ENCODE measurements at places on chromosomes 5 and 9.
A peak's percentile ranks its signal among the peaks of the same experiment; 100 is the strongest.

DNA sequence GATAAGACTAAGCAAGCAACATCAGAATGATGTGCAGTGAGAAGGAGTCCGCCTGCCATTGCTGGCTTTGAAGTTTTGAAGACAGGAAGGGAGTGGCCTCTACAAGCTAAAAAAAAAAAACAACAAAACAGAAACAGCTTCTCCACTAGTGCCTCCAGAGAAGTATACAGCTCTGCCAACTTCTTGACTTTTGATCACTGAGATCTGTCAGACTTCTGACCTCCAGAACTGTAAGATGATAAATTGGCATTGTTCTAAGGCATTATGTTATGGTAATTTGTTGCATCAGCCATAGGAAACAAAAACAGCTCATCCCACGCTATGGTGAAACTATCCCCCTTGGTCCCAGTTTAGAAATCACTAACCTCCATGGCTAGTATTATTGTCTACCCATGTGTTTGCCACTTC lies 131.0 kb upstream of the VCAN start:
- H3K4me3 ChIP-seq, result no peak overlapping the region
- no peaks in the 10 kb centered on the region for H3K27me3 ChIP-seq
- H3K4me1 ChIP-seq, result no peaks in the 10 kb centered on the region
- no peak overlapping the region for H3K27ac ChIP-seq
- H3K36me3 ChIP-seq, result no peaks in the 10 kb centered on the region

DNA sequence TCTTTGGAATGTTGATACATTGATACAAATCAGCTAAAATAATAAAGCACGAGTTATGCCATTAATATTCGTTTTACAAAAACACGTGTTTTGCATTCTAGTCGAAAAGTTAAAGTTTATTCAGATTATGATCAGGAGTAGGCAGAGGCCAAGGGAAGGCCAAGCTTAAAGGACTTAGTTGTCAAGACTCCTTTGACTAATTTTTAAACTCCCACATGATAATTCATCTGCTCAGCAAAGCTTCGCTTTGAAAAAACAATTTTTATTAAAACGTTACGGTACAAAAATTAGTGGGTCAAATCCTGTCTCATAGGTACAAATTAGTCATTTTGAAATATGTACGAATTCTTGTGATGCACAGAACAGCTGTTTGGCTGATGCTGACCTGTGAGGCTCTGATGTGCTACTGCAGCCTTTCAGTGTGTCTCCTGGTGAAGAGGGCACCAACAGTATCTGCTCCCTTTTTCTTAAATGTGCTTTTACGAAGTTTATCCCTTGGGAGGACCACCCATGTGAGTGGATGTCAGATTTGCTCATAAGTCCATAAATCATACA lies 23.0 kb upstream of the NR3C1 start:
- H3K4me1 ChIP-seq, result no peaks in the 10 kb centered on the region
- H3K4me3 ChIP-seq, result no peak overlapping the region
- no peaks in the 10 kb centered on the region for H3K27me3 ChIP-seq
- H3K36me3 ChIP-seq, result no peaks in the 10 kb centered on the region
- DNase-seq, result no peak

DNA sequence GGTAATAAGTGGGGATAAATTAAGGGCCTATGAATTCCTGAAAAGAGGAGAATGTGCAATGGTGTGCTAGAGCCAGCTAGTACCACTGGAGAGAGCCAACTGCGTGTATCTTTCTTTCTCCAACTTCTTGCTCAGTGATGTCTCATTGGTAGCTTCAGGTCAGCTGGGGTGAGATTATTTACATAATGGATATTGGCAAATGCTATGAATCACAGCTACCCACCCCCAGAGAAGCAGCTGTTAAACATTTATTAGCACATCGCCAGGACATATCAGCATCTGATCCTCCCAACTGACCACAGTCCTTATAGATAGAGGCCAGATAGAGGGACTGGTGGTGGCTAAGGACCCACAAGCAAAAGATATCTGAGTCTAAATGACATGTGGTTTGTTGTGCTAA lies 421.3 kb downstream of the ACTL7B start:
- no peak overlapping the region for H3K27ac ChIP-seq
- no peak for DNase-seq
- H3K4me3 ChIP-seq, result no peak overlapping the region
- H3K4me1 ChIP-seq, result peaks cover 3% of the 10 kb centered on the region
- H3K36me3 ChIP-seq, result no peaks in the 10 kb centered on the region
- no peaks in the 10 kb centered on the region for H3K27me3 ChIP-seq

DNA sequence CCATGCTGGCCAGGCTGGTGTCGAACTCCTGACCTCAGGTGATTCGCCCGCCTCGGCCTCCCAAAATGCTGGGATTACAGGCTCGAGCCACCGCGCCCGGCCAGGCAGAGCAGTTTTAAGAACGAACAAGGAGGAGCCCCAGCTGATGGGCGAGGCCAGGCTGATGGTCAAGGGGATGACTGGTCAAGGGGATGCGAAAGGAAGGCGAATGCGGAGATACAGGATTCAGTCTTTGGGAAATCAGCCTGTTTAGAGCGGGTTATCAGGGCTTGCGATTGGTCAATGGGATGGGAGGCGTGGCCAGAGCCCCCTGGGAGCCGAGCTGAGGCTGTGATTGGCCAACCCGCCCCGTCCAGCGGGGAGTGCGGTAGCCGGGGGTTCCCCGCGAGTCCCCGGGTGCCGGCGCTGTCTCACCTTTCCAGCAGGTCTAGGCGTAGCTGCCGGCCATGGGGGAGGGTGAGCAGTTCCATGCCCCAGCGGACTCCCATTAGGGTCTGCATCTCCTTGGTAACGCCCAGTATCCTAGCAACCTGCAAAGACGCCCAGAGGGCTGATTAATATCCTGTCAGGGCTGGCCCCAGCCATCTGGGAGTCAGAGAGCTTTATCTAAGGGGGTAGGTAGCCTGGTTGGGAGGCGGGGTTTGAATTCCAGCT lies 7.5 kb upstream of the TOR2A start:
- DNase-seq, result peak; percentile 68
- H3K36me3 ChIP-seq, result no peaks in the 10 kb centered on the region
- H3K27ac ChIP-seq, result no peak overlapping the region
- peaks cover 24% of the 10 kb centered on the region for H3K4me1 ChIP-seq

DNA sequence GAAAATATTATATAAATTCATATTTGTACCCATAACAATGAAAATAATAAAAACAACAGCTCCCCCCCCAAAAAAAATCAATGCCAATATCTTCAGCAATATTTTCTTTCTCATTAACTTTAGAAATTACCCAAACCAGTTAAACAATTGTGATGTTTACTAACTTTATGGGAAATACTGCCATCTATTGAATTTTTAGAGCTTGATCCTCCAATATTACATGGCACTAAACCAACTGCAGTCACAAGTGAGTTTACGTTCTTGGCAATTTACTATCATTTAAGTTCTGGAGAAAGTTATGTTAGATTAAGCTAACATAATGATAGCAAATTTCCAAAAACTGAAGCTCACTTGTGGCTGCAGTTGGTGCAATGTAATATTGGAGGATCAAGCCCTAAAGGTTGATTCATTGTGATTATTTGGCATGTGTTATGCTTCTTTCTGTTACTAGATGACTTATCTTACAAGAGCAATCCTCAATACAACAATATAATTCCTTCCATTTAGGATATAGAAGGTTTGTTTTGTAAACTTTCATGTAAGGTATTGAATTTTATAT lies 379.5 kb downstream of the CDH18 start:
- H3K27me3 ChIP-seq, result no peaks in the 10 kb centered on the region
- H3K4me3 ChIP-seq, result no peak overlapping the region
- H3K27ac ChIP-seq, result no peak overlapping the region
- H3K4me1 ChIP-seq, result no peaks in the 10 kb centered on the region
- DNase-seq, result no peak

GRCh38 chr5:10301266-10301665 lies 6.4 kb downstream of the CMBL start:
- DNase-seq, result peak; percentile 93
- H3K36me3 ChIP-seq, result 0 out of 2 replicates have a peak, but pooled peaks cover 10% of the 10 kb centered on the region
- no peak overlapping the region for H3K4me3 ChIP-seq
- H3K27me3 ChIP-seq, result no peaks in the 10 kb centered on the region
- peak overlapping the region; percentile 13 for H3K27ac ChIP-seq

- H3K4me1 ChIP-seq, result no peaks in the 10 kb centered on the region
- no peak overlapping the region for H3K27ac ChIP-seq
- DNase-seq, result no peak
- no peak overlapping the region for H3K4me3 ChIP-seq
Observed at GRCh38 chr5:52770287-52770939, 17.3 kb upstream of the ITGA1 start.

- H3K4me1 ChIP-seq, result no peaks in the 10 kb centered on the region
- peaks cover 69% of the 10 kb centered on the region for H3K27me3 ChIP-seq
- no peak overlapping the region for H3K4me3 ChIP-seq
Observed at GRCh38 chr9:124041817-124042116, 30.2 kb downstream of the LHX2 start.

DNA sequence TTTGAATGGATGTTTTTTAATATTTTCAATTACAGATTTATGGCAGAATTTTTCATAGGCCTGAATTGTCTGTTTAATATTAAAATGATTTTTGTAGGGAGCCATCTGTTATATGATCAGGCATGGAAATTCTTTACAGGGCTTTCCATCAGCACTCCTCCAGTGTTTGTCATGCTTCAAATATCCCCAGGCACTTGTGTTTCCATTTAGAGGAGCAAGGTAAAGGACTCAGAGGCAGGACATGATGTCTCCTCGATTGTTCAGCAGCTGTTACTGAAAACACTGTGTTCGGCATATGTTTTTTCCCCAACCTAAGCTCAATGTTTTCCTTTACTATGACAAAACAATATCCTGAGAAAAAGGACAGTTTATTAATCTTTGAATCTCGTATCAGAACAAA lies 172.3 kb upstream of the RFX3 start:
- no peaks in the 10 kb centered on the region for H3K27me3 ChIP-seq
- no peak overlapping the region for H3K27ac ChIP-seq
- no peaks in the 10 kb centered on the region for H3K4me1 ChIP-seq
- no peaks in the 10 kb centered on the region for H3K36me3 ChIP-seq
- no peak overlapping the region for H3K4me3 ChIP-seq
- DNase-seq, result no peak

DNA sequence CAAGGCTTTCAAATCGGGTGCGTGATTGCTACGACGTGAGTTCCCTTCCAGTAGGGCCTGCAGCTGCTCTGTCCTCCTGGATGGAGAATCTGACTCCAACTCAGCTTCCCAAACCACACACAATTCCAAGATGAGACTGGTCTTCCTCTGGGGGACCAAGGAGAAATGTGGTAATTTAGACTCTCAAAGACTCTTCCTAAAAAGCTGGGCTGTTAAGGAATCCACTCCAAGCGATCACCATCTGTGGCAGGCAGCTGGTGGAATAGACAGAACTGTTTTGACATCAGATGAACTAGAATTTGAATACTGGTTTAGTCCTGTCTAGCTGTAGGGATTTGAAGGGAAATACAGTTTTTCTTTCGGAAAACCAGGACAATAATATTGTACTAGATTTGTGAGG lies 130.7 kb upstream of the KLF4 start:
- no peaks in the 10 kb centered on the region for H3K4me1 ChIP-seq
- no peak overlapping the region for H3K27ac ChIP-seq
- no peak overlapping the region for H3K4me3 ChIP-seq
- no peaks in the 10 kb centered on the region for H3K27me3 ChIP-seq
- H3K36me3 ChIP-seq, result no peaks in the 10 kb centered on the region

DNA sequence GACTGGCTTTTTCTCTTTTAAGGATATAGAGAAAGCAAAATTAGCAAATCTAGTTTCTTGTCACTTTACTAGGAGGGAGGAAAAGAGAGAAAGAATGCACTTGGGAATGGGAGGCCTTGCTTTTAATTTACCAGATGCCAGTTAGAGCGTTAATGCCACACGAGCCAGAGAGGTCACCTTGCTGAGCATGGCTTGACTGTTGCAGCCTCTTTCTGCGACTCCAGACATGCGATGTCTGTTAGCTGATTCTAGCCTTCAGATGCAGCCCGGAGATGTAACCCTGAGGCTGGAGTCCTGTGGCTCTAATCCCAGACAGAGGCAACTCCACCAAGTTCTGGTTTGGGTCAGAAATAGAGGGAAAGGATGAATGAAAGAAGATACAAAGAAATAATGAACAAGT lies 152.5 kb downstream of the TRIO start:
- no peaks in the 10 kb centered on the region for H3K4me1 ChIP-seq
- no peak overlapping the region for H3K4me3 ChIP-seq
- DNase-seq, result no peak
- H3K27me3 ChIP-seq, result no peaks in the 10 kb centered on the region

DNA sequence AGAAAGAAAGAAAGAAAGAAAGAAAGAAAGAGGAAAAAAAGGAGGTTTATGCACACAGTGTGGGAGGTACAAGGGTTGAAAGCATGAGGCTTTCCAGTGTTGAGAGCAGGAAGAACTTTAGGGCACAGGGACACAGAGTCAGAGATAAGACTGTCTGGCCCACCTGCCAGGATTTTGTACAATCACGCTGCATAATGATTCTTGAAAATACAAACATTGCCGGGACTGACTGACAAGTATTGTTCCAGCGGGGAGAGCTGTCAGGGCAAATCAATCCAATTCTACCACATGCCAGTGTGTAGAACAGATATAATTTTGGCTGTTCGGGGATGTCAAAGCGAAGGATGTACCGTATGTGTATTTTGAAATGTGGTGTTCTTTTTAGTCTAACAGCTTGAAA lies 254.7 kb downstream of the NTRK2 start:
- H3K4me1 ChIP-seq, result no peaks in the 10 kb centered on the region
- H3K36me3 ChIP-seq, result no peaks in the 10 kb centered on the region
- no peak overlapping the region for H3K27ac ChIP-seq
- H3K27me3 ChIP-seq, result peaks cover 15% of the 10 kb centered on the region
- H3K4me3 ChIP-seq, result no peak overlapping the region

- no peaks in the 10 kb centered on the region for H3K27me3 ChIP-seq
- H3K27ac ChIP-seq, result no peak overlapping the region
- no peak for DNase-seq
- no peaks in the 10 kb centered on the region for H3K4me1 ChIP-seq
- no peaks in the 10 kb centered on the region for H3K36me3 ChIP-seq
Observed at GRCh38 chr9:27469550-27469949, 54.5 kb upstream of the IFNK start.

DNA sequence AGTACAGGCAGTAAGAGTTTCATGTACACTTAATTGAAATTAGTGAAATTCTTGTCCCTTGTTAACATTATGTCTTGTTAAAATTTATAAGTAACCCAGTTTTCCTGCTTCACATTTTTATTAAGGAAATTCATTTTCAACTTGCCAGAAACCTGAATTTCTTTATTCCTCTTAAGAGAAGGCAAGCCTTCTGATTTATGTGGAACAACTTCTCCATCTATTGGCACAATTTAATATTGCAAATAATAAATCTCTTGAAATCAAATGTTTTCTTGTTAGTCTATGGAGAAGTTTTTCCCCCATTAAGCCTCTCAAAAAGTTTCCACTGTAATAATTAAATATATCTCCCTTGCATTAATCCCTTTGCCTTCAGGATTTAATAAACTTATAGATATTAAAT lies 33.8 kb upstream of the ACO1 start:
- H3K4me1 ChIP-seq, result no peaks in the 10 kb centered on the region
- DNase-seq, result no peak
- H3K27me3 ChIP-seq, result no peaks in the 10 kb centered on the region
- no peaks in the 10 kb centered on the region for H3K36me3 ChIP-seq
- no peak overlapping the region for H3K27ac ChIP-seq

All from PC-9 (cell line).